ENCODE measurements at places on chromosomes 2 and 18. TPM values are rescaled to one million over a fixed set of nuclear protein-coding genes. Genes with fewer than 3 reads are reported as not detected.

HOXD4 gene
- total RNA-seq: not detected

SCTR gene
- total RNA-seq: not detected

ALMS1 gene
- 11.0 TPM for total RNA-seq

SERPINB10 gene
- not detected for total RNA-seq

STK39 gene
- total RNA-seq: 2.9 TPM

SERPINB11 gene
- total RNA-seq: not detected

CXCR4 gene
- total RNA-seq: 2.5 TPM

SPATS2L gene
- 74.2 TPM for total RNA-seq

FER1L5 gene
- total RNA-seq: not detected

CCDC141 gene
- 1.5 TPM for total RNA-seq

NAT8 gene
- not detected for total RNA-seq

LYPD6 gene
- not detected for total RNA-seq

ASB18 gene
- 0.16 TPM for total RNA-seq

CIDEA gene
- total RNA-seq: 0.33 TPM

NETO1 gene
- total RNA-seq: not detected

CNGA3 gene
- not detected for total RNA-seq
